ENCODE measurements at places on chromosomes 6 and 20. TPM values are rescaled to one million over a fixed set of nuclear protein-coding genes. Genes with fewer than 3 reads are reported as not detected.

SYCP2 gene
- 2.1 TPM for polyA plus RNA-seq

DNA sequence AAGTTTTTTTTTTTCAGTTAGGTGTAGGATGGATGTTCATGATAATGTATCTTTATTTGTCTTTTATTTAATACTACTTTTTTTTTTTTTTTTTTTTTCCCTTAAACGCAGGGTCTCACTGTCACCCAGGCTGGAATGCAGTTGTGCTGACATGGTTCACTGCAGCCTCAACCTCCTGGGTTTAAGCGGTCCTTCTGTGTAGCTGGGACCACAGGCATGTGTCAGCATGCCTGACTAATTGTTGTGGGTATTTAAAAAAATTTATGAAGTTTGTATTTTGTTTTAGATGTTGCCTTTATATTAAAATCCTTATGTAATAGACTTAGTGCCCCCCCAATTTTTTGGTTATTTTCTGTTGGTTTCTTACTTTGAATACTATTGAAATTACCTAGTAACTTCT lies 42.6 kb downstream of the NCOA3 start:
- no peak for DNase-seq

BTNL2 gene
- polyA plus RNA-seq, result 0.43 TPM

KIAA0408 gene
- polyA plus RNA-seq, result 18.1 TPM

- DNase-seq, result no peak
These were observed 166.2 kb downstream of the TRIM27 start for GRCh38 chr6:28757429-28758045.

- no peak for DNase-seq
These were observed 1145.2 kb upstream of the GJE1 start for GRCh38 chr6:140987364-140988155.

DNA sequence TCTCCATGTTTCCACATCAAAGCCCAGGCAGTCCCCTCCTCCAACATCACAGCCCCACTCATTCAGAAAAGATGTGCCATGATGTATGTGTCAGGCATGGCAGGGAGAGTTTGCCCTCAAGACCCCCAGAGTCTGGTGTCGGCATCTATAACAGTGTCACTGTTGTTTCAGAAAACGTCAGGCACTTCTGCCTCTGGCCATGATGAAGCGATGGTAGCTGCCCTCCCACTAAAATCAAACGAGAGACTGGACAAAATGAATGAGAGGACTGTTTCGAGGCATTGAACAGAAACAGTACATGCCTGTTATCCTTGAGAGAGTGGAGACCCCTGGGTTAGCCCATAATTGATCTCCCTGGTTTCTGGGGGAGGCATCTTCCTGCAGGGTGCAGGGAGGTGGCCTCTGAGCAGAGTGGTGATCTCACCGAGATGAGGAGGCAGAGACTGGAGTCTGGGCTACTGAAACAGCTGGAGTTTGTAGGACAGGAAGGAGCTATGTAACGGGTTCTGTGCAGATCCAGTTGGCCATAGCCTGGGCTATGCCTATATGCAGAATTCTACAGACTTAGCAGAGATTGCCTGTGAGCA lies 144.5 kb downstream of the SYCP2 start:
- no peak for DNase-seq

GRCh38 chr6:282867-283416 lies 9.3 kb upstream of the DUSP22 start:
- no peak for DNase-seq

GRCh38 chr20:16003310-16003709 lies 569.9 kb downstream of the KIF16B start:
- no peak for DNase-seq

KCNK5 gene
- 1.9 TPM for polyA plus RNA-seq

DNA sequence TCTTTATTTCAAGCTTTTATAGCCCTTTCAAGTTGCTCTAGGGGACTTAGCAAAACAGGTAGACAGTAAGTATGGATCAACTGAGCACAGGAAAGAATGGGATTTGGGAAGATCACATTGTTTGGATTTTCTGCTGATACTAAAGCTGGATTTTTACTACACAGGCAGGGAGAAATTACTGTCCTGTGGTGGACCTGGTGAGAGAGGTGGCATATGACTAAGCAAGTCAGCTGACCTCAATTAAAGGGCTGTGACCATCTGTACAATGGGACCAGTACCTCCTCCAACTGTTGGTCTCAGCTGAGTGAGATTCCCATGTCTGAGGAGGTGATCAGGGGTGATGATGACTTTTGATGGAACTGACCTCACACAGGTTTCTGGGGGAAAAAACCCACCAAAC lies 28.0 kb downstream of the RREB1 start:
- DNase-seq, result no peak

- DNase-seq, result no peak
These were observed 92.6 kb downstream of the PDE7B start for GRCh38 chr6:135944120-135944519.

GRCh38 chr6:66376001-66376400 lies 669.0 kb upstream of the EYS start:
- DNase-seq, result no peak

DNA sequence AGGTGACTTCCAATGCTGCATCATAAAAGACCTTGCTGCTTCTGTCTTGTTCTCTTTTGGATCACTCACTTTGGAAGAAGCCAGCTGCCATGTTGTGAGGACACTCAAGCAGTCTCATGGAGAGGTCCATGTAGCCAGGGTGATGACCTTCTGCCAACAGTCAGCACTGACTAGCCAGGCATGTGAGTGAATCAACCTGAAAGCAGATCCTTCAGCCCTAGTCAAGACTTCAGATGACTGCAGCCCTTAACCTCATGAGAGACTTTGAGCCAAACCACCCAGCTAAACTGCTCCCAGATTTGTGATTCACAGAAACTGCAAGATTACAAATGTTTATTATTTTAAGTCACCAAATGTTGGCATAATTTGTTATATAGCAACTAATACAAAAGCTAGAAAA lies 86.0 kb upstream of the IYD start:
- no peak for DNase-seq

DNA sequence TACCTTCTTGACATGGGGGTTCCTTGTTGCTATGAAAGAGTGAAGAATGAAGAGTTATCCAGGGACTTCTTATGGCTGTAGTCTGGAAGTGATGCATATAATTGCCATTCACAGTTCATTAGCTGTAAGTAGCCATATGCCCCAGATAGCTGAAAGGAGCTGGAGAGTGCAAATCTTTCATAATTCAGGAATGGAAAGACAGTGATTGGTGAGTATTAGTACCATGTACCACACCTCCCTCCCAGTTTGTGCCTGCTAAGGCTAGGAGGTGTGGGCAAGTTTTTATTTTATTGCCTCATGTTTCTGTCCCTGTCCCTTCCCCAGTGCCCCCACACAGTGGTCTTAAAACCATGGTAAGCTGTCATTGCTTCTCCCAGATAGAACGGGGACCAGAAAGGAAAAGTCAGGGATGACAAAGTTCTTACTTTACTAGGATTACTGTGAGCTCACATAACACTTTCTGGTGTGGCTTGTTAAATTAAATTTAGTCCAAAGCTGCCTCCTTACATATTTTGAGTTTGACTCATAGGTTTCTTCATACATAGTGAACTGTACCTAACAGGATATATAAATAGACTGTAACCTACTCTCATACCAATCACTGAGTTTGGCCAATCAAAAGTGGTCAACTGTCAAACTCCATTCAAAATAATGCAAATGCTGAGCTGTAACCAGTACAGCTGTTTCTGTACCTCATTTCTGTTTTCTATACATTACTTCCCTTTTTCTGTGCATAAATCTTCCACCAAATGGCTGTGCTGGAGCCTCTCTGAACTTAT lies 119.4 kb downstream of the RFPL4B start:
- DNase-seq, result no peak

GRCh38 chr20:24406251-24406650 lies 63.2 kb upstream of the SYNDIG1 start:
- no peak for DNase-seq

POPDC3 gene
- 82.3 TPM for polyA plus RNA-seq

- DNase-seq, result no peak
These were observed 47.7 kb downstream of the ZNF831 start for GRCh38 chr20:59211208-59211765.

GSTA1 gene
- polyA plus RNA-seq, result not detected

PACSIN1 gene
- polyA plus RNA-seq, result 3.0 TPM

DNA sequence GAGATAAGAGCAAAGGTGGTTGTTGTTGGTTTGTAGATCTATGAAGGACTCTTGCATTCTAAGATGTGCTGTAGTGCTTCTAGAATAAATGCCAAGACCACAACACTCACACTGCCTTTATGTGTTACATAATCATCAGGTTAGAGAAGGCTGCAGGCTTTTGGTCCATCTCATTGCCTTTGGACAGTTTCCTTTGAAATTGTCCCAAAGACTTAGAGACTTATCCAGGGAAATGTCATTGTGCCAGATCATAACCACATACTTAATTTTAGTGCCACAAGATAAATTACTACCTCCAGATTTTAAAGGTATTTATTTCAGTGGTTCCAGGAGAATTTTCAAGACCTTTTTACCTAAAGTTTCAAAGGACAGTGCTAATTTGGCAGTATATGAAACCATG lies 666.6 kb upstream of the CITED2 start:
- no peak for DNase-seq

DNA sequence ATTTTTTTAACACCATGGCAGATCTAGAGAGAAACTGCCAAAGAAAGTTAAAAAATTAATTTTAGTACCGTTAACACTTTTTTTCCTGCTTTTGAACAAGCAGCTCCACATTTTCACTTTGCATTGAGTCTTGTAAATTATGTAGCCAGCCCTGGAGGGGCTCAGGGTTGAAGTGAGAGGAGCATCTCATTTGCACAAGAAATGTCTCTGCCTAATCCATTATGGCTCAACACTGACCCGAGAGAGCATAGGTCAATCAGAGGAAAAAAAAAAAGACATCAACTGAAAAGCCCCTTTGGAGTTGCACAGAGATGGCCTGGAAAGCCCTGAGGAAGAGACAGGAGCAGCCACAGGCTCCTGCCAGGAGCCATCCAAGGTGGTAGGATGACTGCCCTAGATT lies 4.3 kb upstream of the SLPI start:
- DNase-seq, result no peak

- DNase-seq, result peak; percentile 82
These were observed 87.2 kb downstream of the PDE7B start for GRCh38 chr6:135938576-135939207.

GRCh38 chr6:26022132-26022472 lies 59.5 kb downstream of the TRIM38 start:
- DNase-seq, result peak; percentile 92

DNA sequence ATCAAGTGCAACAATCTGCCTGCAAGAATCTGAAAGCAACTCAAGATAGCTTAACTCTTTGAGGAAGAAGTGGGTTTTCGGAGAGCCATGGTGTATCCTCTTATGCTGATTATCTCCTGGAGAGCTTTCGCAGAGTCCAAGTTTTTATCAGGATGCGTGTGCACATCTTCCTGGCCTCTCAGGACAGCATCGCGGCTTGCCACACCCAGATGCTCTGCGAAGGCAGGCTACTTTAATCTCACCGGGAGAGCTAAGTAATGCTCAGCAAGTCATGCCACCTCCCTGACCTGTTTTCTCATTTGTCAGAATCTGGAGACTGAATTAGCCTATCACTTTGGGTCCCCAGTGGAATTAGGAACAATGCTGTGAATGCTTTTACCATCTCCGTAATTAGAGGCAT lies 52.9 kb downstream of the TTI1 start:
- DNase-seq, result no peak

DNA sequence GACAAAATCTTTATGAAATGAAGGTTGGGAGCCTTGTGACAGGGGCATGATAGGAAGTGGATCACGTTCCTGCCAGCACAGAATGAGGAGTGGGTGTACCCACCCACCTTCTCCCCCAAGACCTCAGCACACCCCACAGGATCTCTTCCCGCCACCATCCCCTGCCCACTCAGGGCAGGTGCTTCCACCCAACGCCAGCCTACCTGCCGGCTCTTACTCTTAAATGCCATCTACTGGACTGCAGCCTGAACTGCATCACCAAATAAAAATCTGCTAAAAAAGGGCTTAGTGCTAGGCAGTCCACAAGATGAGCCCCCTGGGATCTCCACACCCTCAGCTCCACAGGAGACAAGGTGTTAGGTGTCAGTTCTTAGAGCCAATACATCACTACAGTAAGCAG lies 20.6 kb downstream of the DTNBP1 start:
- DNase-seq, result no peak

GRCh38 chr6:169234634-169235033 lies 19.0 kb downstream of the THBS2 start:
- DNase-seq, result no peak

FABP7 gene
- 0.51 TPM for polyA plus RNA-seq

DNA sequence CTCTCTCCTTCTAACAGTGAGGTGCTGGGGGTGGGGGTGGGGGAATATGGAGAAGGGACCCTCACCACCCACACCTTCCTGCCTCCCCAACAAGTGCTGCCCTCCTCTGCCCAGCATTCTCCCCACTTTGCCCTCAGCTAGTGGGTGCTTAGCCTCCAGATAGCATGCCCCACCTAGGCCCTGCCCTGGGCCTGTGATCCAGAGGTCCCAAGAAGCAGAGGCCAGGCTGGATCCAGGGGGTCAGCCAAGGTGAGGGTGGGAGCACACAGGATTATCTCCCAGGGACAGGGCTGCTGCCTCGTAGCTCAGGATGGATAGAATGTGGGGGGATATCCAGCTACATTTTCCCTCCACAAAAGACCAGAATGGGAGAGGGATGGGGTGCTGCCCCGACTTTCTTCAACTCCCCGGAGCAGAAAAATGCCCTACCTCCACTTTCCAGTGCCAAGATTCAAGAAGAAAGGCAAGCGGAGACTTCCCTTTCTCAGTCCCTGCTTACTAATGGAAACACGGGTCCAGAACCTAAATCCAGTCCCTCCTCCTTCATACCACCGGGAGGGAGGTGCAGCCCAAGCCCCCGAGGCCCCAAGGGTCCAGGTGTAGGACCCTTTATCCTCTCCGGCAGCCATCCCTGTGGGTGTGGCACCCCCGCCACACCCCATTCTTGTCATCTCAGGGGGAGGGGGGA lies 987 bp downstream of the ADISSP start:
- DNase-seq, result no peak

DPPA5 gene
- polyA plus RNA-seq, result not detected

FGD2 gene
- 3.0 TPM for polyA plus RNA-seq

GRCh38 chr6:75602246-75603105 lies 796 bp downstream of the SENP6 start:
- DNase-seq, result peak; percentile 53

GRCh38 chr6:127634178-127634577 lies 57.2 kb downstream of the C6orf58 start:
- DNase-seq, result no peak

- DNase-seq, result no peak
These were observed 5.1 kb downstream of the IGF2R start for GRCh38 chr6:159973951-159974350.

GRCh38 chr20:20237093-20237959 lies 130.6 kb upstream of the INSM1 start:
- DNase-seq, result peak; percentile 26

GRCh38 chr6:63347599-63347998 lies 27.8 kb upstream of the LGSN start:
- no peak for DNase-seq

- no peak for DNase-seq
These were observed 23.4 kb upstream of the HLA-DQB1 start for GRCh38 chr6:32689531-32690501.

TCP11 gene
- not detected for polyA plus RNA-seq

- DNase-seq, result no peak
These were observed 15.6 kb downstream of the COMMD7 start for GRCh38 chr20:32727683-32728082.

GRCh38 chr6:129253727-129254126 lies 370.8 kb downstream of the LAMA2 start:
- no peak for DNase-seq

MAP3K5 gene
- polyA plus RNA-seq, result 2.2 TPM

Measured in muscle of arm (tissue), 14 donors.